T-helper 17 cell (primary cell): ENCODE measurements at places on chromosomes 6 and 20. TPM values are rescaled to one million over a fixed set of nuclear protein-coding genes. Genes with fewer than 3 reads are reported as not detected.

- H3K27me3 ChIP-seq: no peaks in the 10 kb centered on the region
- peak overlapping the region; percentile 81 for H3K4me3 ChIP-seq
- H3K36me3 ChIP-seq: no peaks in the 10 kb centered on the region
- DNase-seq: no peak
Measured at GRCh38 chr20:1287306-1287705, 21.2 kb downstream of the SNPH start.

DNA sequence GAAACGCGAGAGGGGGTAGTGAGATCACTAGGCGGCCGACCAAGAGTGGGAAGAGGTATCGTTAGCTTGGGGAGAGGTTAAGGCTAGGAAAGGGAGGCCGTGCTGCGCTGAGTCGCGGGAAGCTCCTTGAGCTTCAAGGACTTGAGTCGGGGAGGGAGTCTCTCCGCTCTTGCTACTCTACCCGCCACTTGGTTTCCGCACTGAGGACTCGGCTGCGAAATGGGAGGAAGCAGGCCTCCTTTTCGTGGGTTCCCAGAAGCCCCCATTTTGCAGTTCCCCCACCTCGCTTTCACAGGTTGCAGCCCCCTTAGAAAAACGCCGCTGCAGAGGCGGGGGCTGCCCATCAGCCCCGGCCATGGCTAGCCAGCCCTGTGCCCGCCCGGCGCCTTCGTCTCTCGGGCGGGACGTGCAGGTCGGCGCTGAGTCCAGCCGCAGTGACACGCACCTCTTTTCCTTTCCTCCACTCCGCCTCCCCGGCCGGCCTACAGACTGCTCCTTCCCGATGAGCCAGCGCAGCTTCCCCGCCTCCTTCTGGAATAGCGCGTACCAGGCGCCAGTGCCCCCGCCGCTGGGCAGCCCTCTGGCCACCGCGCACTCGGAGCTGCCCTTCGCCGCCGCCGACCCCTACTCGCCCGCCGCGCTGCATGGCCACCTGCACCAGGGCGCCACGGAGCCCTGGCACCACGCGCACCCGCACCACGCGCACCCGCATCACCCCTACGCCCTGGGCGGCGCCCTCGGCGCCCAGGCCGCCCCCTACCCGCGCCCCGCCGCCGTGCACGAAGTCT is 4.9 kb downstream of the VGLL2 start:
- H3K36me3 ChIP-seq: peaks cover 2% of the 10 kb centered on the region
- no peak for DNase-seq
- peaks cover 79% of the 10 kb centered on the region for H3K27me3 ChIP-seq
- H3K4me3 ChIP-seq: peak overlapping the region; percentile 57
- no peak overlapping the region for H3K27ac ChIP-seq
- peaks cover 6% of the 10 kb centered on the region for H3K4me1 ChIP-seq

GRCh38 chr20:2103461-2104153 is 2.0 kb downstream of the STK35 start:
- H3K4me1 ChIP-seq: peaks cover 46% of the 10 kb centered on the region
- H3K4me3 ChIP-seq: peak overlapping the region; percentile 91
- DNase-seq: no peak
- H3K27me3 ChIP-seq: no peaks in the 10 kb centered on the region
- H3K36me3 ChIP-seq: peaks cover 3% of the 10 kb centered on the region

DNA sequence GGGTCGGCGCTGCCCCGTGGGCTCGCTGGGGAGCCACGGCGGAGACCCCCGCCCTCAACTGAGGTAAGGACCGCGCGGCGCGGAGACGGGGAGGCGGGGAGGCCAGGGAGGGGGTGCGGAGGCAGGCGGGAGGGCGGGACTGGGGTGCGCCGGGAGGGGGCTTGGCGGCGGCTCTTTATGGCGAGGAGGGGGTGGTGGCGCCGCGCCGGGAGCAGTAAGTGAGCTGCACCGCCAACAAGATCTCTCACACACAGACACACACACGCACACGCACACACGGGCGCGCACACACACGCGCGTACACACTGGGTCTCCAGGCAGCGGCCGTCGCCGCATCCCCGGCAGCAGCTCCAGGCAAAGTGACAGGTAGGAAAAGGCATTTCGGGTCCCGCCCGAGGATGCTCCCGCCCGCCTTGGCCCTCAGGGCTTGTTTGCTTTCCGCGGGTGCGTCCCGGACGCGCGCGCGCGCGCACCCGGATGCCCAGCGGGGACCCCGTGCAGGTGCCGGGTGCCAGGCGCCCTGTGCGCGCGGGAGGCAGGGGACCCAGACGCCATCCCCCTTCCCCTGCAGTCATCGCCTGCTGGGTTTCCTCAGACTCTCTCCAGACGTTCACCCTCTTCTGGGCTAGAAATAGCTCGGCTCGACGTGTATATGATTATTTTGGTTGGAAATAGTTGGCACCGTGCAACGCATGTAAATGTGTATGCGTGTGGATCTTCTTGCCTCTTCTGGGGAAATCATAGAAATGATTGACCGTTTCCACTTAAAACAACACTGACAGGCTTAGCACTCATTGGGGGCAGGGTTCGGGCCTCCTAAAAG is at the start of gene PLCB4:
Gene PLCB4, plus strand, starts transcription at position 247 of the 823 bp plus-strand sequence. CDS start 238,728 bp downstream, outside the sequence.
- no peak for DNase-seq
- H3K27me3 ChIP-seq: peaks cover 24% of the 10 kb centered on the region
- no peak within 1 kb of the TSS for H3K4me3 ChIP-seq
- no peak within 1 kb of the TSS for H3K27ac ChIP-seq
- peaks cover 2% of the 10 kb centered on the region for H3K36me3 ChIP-seq

- H3K27ac ChIP-seq: peak overlapping the region; percentile 63
- no peaks in the 10 kb centered on the region for H3K27me3 ChIP-seq
- DNase-seq: no peak
- H3K36me3 ChIP-seq: peaks cover 6% of the 10 kb centered on the region
Measured at GRCh38 chr6:169556758-169557548, 144.9 kb downstream of the WDR27 start.

- no peak for DNase-seq
- H3K27me3 ChIP-seq: no peaks in the 10 kb centered on the region
- no peak overlapping the region for H3K27ac ChIP-seq
- H3K4me1 ChIP-seq: no peaks in the 10 kb centered on the region
- no peak overlapping the region for H3K4me3 ChIP-seq
- H3K36me3 ChIP-seq: peaks cover 2% of the 10 kb centered on the region
Measured at GRCh38 chr20:43710370-43711044, 16.3 kb downstream of the GTSF1L start.

DNA sequence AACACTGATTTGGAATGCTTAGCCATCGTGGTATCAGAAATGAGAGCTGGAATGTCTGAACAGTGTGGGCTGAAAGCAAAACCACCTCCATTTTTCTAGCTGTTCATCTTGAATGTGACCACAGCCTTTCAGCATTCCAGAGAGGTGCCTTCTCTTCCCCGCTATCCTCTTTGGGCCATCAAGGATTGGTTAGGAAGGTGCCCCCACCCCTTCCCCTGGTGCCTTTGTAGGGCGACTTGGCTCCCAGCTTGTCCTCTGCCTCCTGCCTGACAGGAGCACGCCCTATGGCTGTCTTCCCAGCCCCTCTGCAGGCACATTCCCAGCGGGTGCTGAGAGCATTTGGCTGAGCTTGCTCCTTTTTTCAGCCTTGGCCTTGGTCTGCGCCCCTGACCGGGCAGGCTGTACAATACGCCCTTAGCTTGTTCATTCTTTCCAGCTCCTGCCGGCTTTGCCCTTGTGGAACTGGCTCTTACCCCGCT is 97.5 kb downstream of the ARMC2 start:
- H3K4me1 ChIP-seq: peaks cover 27% of the 10 kb centered on the region
- H3K4me3 ChIP-seq: no peak overlapping the region
- H3K27ac ChIP-seq: no peak overlapping the region
- no peak for DNase-seq

DNA sequence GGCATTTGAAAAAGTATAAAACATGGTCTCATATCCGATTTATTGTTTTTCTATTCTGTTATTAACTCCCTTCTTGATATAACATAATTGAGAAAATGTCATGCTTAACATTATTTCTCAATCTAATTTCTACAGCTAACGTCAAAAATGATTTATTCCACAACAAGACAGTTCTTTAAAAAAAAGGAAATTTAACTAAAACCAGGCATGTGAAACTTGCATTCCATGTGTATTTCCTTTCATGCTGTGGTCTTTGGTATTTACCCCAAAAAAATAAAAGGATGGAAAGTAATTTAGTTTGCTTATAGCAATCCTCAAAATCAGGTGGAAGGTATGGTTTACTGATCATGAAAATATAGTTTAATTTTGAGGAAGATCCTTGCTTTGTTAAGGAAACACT is 142.8 kb downstream of the COL21A1 start:
- no peaks in the 10 kb centered on the region for H3K4me1 ChIP-seq
- no peaks in the 10 kb centered on the region for H3K36me3 ChIP-seq
- DNase-seq: no peak
- no peaks in the 10 kb centered on the region for H3K27me3 ChIP-seq
- H3K4me3 ChIP-seq: no peak overlapping the region
- no peak overlapping the region for H3K27ac ChIP-seq

- H3K4me3 ChIP-seq: peak overlapping the region; percentile 79
- DNase-seq: no peak
- peak overlapping the region; percentile 68 for H3K27ac ChIP-seq
- no peaks in the 10 kb centered on the region for H3K27me3 ChIP-seq
- H3K36me3 ChIP-seq: peaks cover 8% of the 10 kb centered on the region
Measured at GRCh38 chr6:131250122-131250521, 114.9 kb downstream of the AKAP7 start.

- H3K4me3 ChIP-seq: no peak overlapping the region
- H3K27ac ChIP-seq: no peak overlapping the region
- peaks cover 7% of the 10 kb centered on the region for H3K4me1 ChIP-seq
- peaks cover 72% of the 10 kb centered on the region for H3K27me3 ChIP-seq
Measured at GRCh38 chr20:1896484-1897258, 1.5 kb downstream of the SIRPA start.

DNA sequence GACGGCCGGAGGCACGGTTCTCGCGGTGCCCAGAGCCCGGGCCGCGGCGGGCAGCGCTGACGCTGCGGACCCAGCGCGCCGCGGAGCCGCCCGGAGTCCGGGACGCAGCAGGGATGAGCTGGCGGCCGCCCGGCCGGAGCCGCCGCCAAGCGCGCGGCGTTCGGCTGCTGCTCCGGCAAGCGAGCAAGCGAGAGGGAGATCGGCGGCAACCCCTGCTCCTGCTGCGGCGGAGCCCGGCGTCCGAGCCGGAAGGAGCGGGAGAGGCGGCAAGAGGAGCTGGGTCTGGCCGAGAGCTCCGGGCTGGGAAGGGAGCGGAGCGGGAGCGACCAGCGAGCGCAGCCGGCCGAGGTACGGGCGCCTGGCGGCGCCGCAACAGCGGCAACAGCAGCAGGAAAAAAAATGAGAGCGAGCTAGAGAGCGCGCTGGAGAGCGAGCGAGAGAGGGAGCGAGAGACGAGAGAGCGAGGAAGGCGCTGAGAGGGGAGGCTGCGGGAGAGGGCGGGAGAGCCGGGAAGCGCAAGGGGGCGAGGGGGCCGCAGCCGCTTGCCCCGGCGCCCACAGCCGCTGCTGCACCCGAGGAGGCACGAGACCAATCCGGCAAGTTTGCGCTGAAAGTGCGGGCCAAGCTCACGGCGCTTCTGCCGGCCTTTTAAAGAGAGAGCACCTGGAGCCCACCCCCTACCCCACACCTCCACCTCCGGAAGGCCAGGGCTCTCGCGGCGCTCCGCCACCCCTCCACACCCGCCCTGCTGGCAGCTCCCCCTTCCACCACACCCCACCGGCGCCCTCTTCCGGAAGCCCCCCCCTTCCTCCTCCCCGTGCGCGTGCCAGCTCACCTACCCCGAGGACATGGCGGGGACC is 496 bp downstream of the GRM4 start:
- no peak overlapping the region for H3K27ac ChIP-seq
- DNase-seq: no peak
- H3K36me3 ChIP-seq: peaks cover 3% of the 10 kb centered on the region
- H3K27me3 ChIP-seq: peaks cover 66% of the 10 kb centered on the region
- peaks cover 11% of the 10 kb centered on the region for H3K4me1 ChIP-seq

- H3K27ac ChIP-seq: peak overlapping the region; percentile 92
- H3K36me3 ChIP-seq: peaks cover 13% of the 10 kb centered on the region
- no peak for DNase-seq
- H3K4me1 ChIP-seq: peaks cover 65% of the 10 kb centered on the region
Measured at GRCh38 chr20:46362921-46363867, 43.2 kb downstream of the ELMO2 start.

DNA sequence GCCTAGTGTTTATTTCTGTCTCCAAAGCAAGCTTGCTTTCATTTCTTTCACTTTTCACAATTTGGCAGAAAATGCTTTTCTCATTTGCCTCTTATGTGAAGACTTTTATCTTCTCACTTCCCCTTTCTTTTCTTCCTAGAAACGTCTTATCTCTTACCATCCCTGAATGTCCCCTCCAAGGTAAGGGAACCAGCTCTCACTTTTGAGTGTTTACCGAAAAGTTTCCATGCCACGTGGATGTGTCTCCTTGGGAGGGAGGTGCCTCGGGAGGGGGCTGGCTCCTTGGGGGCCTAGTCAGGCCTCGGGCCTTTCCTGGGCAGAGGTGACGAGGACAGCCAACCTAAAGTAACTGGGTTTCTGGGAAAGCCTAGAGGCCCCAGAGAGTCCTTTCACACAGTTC is 127.4 kb downstream of the CD24 start:
- no peak overlapping the region for H3K4me3 ChIP-seq
- DNase-seq: no peak
- no peaks in the 10 kb centered on the region for H3K4me1 ChIP-seq
- no peaks in the 10 kb centered on the region for H3K36me3 ChIP-seq
- no peak overlapping the region for H3K27ac ChIP-seq
- peaks cover 30% of the 10 kb centered on the region for H3K27me3 ChIP-seq

- H3K27ac ChIP-seq: peak overlapping the region; percentile 6
- no peak for DNase-seq
- H3K36me3 ChIP-seq: peaks cover 14% of the 10 kb centered on the region
- peaks cover 36% of the 10 kb centered on the region for H3K4me1 ChIP-seq
Measured at GRCh38 chr6:109372130-109372529, 10.1 kb downstream of the CD164 start.

GRCh38 chr6:167572106-167572505 is 247.2 kb downstream of the TTLL2 start:
- H3K27me3 ChIP-seq: peaks cover 43% of the 10 kb centered on the region
- no peak overlapping the region for H3K27ac ChIP-seq
- H3K36me3 ChIP-seq: peaks cover 3% of the 10 kb centered on the region
- H3K4me1 ChIP-seq: no peaks in the 10 kb centered on the region
- H3K4me3 ChIP-seq: no peak overlapping the region
- DNase-seq: no peak

DNA sequence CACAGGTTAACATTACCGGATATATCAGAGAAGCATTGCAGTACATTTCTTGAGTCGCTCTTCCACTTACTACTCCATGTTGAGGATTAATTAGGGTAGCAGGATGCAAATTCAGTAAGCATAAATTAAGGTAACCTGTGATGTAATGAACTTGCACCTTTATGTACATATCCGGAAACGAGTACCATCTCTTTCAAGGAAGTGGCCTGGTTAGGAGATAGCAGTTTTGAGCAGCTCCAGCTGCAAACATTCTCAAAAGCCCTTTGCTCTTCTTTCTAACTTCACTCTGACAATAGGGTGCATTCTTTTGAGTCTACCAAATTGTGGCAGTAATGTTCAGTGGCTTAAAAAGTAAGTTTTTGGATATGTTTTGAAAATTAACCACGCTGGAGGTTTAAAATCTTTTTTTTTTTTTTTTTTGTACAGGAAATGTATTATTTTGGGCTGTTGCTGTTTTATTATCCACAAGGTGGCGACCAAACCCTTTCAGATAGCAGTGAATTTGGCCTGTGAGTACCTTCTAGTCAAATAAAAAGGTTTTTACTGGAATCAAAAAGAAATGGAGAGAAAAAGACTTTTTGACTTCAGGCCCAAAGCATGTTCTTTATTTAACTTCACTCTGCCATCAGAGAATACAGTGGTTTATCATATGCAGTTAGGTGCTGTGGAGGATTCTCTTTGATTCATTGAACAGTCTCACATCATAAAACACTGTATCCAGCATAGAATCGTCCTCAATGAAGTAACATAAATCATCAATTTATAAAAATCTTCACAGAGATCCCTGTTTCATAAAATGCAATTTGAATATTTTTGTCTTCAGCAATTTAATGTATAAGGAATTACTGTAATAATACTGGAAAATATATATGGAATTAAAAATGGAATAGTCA is 8.9 kb downstream of the FAM217B start:
- H3K36me3 ChIP-seq: no peaks in the 10 kb centered on the region
- DNase-seq: no peak
- peak overlapping the region; percentile 57 for H3K4me3 ChIP-seq

Gene GPR63
- total RNA-seq: 0.80 TPM

Gene CASP8AP2
- 31.7 TPM for total RNA-seq
